ENCODE measurements at places on chromosomes 4 and X.

- DNase-seq: no peak
These were observed 49.3 kb upstream of the EPGN start for GRCh38 chr4:74258963-74259362.

DNA sequence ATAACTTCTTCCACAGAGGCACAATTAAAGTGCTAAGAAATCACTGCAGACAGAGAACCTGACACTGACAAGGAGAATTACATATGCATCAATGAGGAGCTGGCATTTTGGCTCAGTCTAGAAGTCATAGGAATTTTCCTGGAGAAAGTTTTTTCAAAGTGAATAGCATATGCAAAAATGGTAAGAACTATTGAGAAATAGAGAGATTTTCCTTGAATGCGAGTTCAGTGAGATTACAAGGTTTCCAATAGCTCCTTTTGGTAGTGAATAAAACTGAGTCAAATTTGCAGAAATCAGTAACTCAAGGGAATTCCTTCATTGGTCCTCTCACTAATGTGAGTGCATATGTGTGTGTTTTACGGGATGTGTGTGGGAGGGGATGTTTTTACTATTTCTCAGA, 557.5 kb downstream of the PPARGC1A start:
- DNase-seq: no peak

DNA sequence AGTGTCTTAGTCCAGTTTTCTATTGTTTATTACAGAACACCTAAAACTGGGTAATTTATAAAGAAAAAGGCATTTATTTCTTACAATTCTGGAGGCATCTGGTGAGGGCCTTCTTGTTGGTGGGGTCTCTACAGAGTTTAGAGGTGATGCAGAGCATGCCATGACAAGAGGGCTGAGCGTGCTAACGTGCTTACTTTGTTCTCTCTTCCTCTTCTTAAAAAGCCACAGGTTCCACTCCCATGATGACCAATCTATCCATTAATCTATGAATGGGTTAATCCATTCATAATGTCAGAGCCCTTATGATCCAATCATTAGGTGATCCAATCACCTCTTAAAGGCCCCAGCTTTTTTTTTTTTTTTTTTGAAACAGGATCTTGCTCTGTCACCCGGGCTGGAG, 291.5 kb upstream of the GALNTL6 start:
- no peak for DNase-seq

DNA sequence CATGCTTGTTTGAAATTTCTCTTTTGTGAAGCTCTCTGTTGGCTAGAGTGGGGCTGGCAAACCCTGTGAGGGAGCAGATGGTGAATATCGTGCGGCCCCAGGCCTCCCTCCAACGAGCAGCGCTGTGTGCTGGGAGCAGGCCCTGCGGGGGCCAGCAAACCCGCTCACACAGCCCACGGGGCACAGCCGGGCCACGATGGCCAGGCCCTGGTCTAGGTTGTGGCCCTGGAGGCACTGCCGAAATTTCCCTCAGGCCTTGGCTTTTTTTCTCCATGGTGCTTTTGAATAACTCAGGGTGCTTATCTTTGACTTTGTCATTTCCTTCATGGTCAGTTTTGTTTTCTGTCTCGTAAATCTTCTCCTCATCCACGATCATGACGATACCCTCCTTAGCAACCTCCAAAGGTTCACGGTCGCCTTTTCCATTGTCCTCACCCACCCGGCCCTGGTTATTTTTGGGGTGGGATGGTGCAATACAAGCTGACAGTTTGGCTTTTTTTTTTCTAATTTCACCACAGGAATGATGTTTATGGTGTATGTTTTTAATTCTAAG, 20.7 kb downstream of the PCGF3 start:
- no peak for DNase-seq

- no peak for DNase-seq
These were observed 36.1 kb downstream of the NFKB1 start for GRCh38 chr4:102537269-102537668.

DNA sequence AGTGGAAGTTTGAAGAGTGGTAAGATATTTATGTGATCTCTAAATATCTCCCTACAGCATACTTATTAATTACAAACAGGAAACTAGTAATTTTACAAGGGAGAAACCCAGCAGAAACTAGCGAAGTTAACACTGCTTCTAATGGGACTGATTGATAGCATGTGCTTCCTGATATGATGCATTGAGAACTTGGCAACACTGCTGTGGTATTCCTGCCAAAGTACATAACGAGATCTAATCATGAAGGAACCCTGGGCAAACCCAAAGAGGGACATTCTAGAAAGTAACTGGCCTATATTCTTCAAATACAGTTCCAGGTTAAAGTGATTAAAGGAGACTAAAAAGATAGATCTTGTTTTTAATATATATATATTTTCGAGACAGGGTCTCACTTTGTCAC, 4.6 kb upstream of the GPR34 start:
- DNase-seq: no peak

GRCh38 chr4:57098941-57099340, 11.2 kb downstream of the IGFBP7 start:
- no peak for DNase-seq

GRCh38 chr4:53185869-53186585, 179.8 kb downstream of the SCFD2 start:
- no peak for DNase-seq

DNA sequence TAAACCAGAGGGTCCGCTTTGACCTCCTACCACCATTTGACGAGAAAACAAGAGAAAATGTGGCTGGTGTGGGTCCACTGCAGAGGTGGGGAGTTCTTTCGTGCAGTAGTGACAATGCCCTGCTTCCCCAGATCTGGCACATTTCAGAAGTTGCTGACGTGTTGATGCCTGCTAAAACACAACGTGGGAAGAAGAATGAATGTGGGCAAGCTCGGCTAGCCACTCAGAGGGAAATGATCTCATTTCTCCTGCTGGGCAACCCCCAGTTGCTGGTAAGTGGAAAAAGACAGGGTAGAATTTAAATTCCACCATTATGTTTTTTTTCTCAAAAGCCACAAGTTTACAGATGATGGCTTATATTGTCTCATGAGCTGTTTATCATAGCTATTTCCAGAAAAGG, 77.9 kb downstream of the LUZP4 start:
- no peak for DNase-seq

- DNase-seq: no peak
These were observed 1.6 kb downstream of the SCD5 start for GRCh38 chr4:82797040-82797404.

GRCh38 chr4:170001011-170001744, 25.0 kb downstream of the MFAP3L start:
- no peak for DNase-seq

GRCh38 chr4:38442073-38442788, 221.8 kb upstream of the KLF3 start:
- no peak for DNase-seq

GRCh38 chrX:148466292-148466691, 34.1 kb upstream of the AFF2 start:
- no peak for DNase-seq
